ENCODE measurements at places on chromosomes 3 and 15.

- no peak for DNase-seq
Measured at GRCh38 chr3:117687096-117687495, 977.5 kb downstream of the TUSC7 start.

- DNase-seq: no peak
Measured at GRCh38 chr3:64138046-64138445, 87.2 kb downstream of the PRICKLE2 start.

DNA sequence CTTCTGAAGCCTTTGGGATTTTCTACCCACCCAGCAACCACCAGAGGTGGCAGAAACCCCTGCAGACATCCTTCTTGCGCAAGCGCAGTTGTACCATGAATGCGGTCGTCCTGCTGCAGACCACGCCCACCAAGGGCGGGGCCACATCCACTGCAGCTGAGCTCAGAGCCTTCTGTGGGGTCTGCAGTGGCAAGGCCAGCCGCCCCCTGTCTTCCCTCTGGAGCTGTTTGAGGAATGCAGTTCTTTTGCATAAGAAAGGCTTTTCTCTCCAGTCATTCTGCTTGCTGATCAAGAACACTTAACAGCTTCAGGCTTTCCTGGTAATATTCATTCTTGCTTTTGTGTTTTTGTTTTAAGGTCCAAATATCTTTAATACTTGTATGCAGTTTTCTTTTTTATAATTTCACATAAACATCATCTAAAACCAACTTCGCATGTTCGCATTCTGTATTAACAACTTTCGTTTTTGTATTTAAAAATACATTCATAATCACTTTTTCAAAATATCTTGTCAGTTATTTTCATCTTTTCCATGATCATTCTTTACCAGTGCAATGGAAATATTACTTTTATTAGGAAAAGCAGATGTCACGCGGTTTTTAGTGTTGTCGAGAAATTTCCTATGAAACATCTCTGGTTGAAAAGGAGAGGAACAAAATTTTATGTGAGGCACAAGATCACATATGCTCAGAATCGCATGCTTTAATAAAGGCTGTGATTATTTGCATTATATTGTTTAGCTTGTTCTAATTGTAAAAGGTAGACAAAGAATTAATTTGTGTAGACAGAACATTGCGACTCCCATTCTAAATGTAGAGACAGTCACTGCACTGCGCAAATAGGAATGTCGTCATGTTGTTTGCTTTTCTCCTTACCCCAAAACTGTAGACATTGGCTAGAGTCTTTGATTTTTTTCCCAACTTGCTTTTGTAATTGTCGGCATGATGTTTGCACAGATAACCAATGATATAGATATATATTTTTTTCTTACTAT, 98.1 kb upstream of the SNRPN start:
- no peak for DNase-seq

DNA sequence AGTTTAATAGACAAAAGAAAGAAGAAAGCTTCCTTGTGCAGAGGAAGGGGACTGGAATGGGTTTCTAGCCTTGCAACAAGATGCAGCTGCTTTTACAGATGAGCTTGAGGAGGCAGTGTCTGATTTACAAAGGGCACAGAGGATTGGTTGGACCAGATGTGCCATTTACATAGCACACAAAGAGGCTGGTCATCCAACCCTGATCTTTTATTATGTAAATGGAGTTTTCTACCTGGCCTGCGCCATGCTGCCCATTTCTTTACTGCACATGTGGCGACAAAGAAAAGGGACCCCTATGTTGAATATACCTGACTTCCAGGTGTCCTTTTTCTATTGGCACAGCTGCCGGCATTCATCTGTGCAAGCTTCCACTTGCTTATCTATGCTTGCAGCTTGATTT, 409.4 kb upstream of the FRG2C start:
- no peak for DNase-seq

DNA sequence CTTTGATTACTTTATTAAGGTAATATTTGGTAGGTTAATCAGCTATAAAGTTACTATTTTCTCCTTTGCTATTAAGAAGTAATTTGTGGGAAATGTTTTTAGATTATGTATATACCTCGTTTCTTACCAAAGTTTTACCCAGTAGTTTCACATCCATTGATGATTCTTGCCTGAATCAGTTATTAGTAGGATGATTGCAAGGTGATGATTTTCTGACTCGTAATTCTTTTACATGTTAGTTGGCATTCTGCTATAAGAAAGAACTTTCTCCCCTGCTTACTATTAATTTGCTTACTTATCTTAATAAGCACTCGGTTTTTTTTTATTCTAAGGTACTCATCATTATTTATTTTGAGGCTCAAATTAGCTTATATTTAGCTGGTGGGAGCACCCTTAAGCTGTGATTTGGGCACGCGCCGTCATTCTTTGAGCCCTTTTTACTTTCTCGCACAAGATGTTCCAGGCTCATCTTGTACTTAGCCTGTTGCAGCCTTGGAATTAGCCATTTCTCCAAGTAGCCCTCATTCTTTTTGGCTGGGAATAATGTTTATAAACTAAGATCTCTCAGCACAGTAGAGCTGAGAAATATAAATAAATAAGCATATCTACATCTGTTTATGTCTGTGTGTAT, 15.3 kb downstream of the USP3 start:
- no peak for DNase-seq

GRCh38 chr3:151552589-151552988, 91.7 kb upstream of the IGSF10 start:
- no peak for DNase-seq

DNA sequence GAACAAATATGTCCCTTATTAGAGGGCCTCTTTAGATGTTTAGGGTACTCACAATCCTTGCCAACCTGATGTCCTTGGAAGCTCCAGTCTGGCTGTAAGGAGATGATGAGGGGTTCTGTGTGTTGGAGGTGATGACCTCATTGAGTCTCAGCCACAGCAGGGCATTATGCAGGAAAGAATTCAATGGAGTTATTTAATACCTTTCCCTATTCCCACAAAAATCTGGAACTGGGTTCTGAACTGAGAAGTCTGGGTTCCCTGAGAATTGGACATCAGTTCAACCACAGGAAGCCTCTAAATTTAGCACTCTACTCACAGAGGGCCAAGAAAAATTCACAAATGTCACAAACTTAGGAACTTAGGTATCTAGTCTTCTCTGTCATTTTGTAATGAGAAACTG, 36.9 kb downstream of the SLC35A5 start:
- DNase-seq: no peak

GRCh38 chr15:25060996-25061620, 106.3 kb downstream of the SNRPN start:
- DNase-seq: no peak

DNA sequence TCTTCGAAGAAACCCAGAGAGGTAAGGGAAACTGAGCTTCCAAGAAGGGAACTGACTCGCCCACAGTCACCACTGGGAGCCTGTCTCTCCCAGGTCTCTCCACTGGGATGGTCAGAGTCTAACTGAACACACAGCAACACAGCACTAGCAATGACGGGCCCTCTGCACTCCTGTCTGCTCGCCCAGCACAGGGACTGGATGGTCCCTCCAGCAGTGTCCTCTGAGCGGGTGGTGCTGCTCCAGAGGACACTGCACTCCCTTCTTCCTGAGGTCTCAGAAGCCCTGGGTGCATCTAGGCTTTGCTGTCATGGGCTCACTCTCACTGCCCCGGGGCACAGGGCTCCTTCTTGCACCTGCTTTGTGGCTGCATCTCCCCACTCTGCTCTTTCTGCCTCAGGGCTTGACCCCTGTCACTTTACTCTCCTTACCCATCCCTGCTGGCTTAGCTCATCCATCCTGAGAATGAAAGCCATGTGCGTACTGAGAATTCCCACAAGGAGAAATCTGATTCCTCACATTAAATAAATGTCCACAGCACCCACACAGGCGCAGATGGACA, 356.6 kb downstream of the GABRG3 start:
- no peak for DNase-seq

DNA sequence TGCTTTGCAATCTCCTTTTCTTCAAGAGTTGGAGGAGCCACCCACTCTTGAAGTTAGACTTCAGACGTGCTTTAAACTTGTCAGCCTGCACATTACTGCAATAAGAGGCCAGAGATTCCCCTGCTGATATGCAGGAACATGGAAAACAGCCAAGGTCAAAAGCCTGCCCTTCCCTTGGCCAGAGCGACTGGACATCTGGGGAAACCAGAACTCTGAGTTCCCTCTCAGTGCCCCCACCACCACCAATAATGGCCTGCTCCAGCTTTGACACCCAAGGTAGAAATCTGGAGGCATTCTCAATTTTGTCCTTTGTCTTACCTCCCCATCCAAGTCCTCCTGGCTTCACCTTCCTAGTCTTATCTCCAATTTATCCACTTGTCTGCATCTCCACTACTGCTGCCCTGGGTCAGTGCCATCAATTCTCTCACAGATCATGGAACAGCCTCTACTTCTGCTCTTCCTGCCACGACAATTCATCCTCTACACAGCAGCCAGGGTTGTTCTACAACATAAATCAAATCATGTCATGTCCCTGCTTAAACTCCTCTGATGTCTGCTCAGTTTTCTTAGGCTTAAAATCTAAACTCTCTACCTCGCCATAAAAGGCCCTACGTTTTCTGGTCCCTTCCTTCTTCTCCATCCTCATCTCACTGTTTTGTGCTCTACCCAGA, 191.6 kb upstream of the WNT5A start:
- no peak for DNase-seq

- DNase-seq: no peak
Measured at GRCh38 chr3:129607391-129608068, 1.1 kb upstream of the PLXND1 start.

DNA sequence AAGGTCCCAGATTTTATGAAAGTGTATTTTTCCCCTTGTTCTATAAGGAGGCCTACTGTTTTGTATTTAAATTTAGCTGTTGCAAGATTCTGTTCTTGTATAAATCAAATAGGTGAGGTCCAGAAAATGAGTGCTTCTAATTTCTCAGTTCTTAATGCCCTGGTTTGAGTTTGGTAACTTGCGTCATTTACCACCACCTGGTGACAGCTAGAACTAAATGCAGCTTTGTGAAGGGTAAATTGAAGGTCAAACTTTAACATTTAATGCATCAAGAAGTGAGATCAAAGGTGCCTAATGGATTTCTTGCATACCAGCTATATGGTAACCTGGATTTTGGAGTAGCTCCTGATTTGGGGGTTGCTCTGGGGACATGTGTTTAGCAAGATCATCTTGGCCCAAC, 50.7 kb upstream of the POLR2M start:
- no peak for DNase-seq

DNA sequence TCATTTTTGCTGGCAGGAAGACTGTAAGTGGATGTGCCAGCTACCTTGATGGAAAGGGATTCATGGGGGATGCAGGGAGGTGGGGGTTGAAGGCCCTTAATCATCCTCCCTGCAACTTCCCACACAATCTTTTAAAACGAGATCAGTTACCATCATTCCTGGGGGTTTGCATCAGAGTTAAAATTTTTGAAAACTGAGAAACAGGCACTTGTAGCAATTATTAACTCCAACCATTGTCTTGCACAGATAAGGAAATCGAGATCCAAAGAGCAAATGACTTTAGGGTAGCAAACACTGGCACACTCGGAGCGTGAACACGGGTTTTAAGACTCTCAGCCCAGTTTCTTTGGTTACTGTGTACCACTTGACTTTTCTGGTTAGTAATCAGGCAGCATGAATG, 41.9 kb downstream of the GPD1L start:
- no peak for DNase-seq

DNA sequence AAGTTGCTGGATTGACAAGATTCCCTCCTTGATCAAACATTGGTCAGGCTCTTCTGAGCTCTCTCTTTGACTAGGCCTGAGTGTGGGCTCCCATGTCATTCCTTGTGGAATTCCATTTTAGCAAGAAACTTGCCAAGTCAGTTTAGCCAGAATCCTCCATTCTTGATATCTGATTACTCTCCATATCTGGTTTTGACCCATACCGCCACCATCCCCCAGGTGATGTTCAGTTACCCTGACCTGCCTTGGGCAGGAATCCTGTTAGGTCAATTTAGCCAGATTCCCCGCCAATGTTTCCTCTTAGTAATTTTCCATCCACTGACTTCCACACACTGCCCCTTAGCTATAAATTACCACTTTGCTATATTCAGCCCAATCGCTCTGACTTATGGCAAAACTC, 1.0 kb upstream of the PCCB start:
- DNase-seq: no peak

DNA sequence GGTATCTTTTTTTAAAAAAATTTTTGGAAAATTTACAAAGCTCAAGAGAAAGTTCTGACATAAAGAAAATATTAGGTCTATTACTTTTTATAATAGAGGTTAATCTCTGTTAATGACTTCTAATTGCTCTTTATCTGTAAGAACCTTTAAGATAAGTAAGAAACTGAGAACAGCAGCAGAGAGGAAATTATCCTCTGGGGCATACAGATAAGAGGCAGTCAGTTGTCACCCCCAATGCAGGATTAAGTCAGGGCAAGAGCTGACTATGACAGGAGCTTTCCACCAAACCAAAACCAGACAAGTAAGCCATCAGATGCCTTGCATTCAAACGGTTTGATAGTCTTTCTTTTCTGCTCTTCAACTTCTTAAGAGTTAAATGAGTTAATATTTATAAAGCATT, 149.0 kb downstream of the GSK3B start:
- DNase-seq: no peak

- no peak for DNase-seq
Measured at GRCh38 chr3:184910664-184911063, 98.7 kb downstream of the VPS8 start.

- DNase-seq: no peak
Measured at GRCh38 chr3:49942651-49943050, 2.7 kb downstream of the RBM6 start.

GRCh38 chr3:57825116-57825515, 69.0 kb downstream of the SLMAP start:
- no peak for DNase-seq

GRCh38 chr15:64333986-64334929, 21.7 kb downstream of the CSNK1G1 start:
- DNase-seq: peak; percentile 42

- DNase-seq: no peak
Measured at GRCh38 chr15:101684384-101684783, 32.2 kb upstream of the TM2D3 start.

- DNase-seq: no peak
Measured at GRCh38 chr15:51879555-51879954, 50.1 kb downstream of the TMOD3 start.

- DNase-seq: no peak
Measured at GRCh38 chr15:94331731-94332130, 100.4 kb downstream of the MCTP2 start.

DNA sequence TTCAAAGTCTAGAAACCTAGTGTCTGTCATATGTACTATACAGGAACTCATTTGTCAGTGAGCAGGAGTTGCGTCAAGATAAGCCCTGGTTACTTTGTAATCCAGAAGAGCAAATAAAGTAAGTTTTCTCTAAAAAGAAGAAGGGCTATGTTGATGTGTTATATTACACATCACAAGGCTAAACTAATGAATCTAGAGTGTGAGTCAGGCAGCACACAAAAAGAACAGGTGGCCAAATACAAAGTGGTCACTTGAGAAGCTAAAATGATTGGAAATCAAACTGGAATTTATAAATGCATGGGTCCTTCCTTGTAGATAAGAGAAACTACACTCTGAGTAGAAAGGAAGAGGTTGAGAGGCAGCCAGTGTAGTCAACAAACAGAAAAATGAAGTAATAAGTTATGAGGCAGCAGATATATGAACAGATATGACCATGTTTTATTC, 771.6 kb downstream of the DIPK2A start:
- DNase-seq: no peak

Data from CD8-positive, alpha-beta T cell (primary cell).